ENCODE measurements at places on chromosomes 5 and 9.

DNA sequence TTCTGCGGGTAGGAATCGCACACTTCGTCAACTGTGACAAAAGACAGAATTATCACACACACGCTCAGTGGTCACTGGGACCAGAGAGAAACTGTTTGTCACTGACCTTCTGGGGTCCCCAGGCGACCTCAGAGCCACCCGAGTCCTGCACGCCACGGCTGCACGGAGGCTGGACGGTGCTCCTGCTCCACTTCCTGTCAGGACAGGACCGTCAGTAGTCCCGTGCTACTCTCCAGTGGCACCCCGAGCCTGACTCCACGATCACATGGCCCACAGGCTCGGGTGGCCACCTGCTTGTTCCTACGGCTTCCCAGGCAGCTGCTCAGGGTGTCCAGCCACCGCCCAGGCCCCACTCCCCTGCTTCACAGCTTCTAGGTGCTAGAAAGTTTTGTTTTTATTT is 17.9 kb downstream of the MRNIP start:
- DNase-seq = no peak

DNA sequence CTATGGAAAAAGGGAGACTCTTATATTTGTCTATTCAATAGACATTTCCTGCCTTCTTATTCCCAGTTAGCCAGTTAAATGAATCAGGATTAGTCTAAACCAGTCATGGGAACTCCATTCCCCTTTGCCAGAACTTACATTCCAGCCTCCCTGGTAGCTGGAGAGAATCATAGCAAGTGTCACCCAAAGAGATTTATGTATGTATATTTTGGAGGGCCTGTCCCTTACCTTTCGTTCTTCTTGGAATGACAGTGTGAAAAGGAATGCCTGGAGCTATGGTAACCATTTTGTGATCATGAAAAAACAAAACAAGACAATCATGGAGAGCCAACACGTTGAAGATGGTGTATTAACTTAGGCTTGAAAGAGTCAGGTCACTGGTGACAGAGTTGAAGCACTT is 627.7 kb downstream of the CCDC171 start:
- DNase-seq = no peak

GRCh38 chr9:18717759-18718158 is 243.8 kb downstream of the ADAMTSL1 start:
- no peak for DNase-seq

- DNase-seq = peak; percentile 63
Observed at GRCh38 chr5:53481887-53482716, 1.7 kb downstream of the FST start.

DNA sequence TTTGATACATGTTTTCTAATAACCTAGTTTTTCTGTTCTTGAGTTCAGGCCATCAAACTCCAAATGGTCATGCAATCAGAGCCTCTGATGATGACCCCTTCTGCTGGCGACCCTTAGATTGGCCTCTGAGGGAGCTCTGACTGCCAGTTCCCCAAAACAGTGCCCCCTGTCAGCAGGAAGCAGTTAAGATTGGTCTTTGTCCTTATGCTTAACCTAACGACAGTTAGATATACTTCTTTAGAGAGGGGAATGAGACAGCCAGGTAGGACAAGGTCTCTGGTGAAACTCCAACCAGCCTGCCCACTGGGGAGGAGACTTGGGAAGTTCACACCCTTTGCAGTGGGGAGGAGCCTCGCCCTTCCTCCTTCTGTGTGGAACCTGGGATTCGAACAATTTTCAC is 390.4 kb upstream of the KIF2A start:
- no peak for DNase-seq

GRCh38 chr5:164921722-164922121 is 1416.3 kb downstream of the MAT2B start:
- DNase-seq = no peak

DNA sequence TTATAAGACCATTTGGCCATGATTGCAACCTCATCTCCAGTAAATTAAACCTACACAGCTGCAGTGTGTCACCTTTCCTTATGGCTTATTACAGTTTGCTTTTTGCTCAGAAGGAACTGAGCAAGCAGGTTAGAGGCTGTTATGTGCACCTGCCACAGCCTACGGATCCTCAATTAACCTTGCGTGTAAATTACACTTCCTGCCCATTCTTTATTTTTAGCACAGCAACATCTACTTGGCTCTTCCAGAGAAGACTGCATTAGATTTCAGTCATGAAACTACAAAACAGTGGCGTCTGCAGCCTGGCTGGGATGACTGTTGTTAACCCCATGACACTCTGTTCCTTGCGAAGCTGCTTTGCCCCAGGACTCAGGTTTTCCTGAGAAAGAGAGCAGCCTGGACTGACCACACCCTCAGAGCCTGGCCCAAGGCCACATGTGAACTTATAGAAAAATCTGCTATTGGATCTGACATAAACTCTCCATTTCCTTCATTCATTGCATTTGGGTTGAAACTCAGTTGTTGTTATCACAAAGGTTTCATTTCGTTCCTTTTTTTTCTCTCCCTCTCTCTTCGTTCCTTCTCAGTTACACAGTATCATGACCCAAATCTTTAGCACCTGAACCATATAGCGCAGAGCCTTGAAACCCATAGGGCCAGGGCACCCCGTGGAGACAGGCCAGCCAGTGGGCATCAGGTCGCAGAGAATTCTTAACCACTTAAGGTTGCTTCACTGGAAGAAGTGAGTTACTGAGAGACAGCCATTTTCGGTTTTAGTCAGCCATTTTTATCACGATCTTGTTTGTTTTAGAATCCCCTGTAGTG is 138.6 kb downstream of the PALM2AKAP2 start:
- DNase-seq = no peak

GRCh38 chr5:130365956-130366355 is 461.7 kb downstream of the CHSY3 start:
- no peak for DNase-seq

DNA sequence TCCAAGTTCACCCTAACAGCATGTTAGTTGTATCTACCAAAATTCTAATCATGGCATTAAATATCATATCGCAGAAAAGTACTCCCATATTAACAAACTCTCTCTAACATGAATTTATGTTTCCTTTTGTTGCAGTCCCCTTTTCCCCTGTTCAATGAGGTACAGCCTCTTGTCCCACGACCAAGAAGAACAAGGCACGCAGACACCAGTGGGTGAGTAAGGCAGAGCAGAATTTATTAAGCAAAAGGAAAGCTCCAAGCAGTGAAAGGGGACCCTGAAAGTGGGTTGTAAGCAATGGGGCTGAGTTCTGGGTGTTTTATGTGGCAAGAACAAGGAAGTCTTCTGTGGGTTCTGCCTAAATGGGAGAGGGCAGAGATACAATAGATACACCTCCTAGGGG is 183.5 kb downstream of the LURAP1L start:
- no peak for DNase-seq

GRCh38 chr5:34586117-34586885 is 69.8 kb upstream of the RAI14 start:
- DNase-seq = no peak

DNA sequence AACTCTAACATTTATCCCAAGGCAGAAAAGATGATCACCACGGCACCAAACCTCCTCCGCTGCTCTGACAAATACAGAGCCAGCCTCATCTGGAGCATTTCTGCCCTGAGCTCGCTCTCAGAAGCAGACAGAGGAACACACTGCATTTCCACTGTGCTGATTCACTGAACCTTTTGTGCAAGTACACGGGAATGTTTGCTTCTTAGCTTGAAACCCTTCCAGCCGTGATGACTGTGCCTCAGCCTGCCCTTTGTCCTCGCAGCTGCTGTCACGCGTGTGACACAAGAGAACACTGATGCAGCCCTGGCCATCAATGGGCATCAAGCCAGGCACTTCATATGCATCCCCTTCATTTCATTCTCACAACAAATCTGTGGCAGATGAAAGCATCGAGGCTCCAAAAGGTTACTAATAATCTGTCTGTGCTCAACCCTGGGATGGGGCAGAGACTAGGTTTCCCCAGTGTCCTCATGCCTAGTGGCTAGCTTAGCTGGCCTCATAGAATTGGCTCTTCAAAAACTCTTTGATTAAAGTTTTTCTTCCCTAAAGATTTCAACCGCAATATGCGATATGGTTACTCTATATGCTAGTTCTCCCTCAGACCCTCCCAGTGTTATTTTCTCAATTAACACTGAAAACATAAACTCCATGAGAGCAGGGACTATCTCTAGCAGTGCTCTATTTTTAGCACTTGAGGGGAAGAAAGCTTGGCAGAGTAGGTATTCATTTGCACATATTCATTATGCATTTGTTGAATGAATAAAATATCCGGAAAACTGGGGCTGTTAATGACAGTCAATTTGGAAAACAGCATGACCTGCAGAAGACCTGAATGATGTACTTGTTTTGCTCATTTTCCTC is 7.3 kb downstream of the CDC14B start:
- peak; percentile 45 for DNase-seq

DNA sequence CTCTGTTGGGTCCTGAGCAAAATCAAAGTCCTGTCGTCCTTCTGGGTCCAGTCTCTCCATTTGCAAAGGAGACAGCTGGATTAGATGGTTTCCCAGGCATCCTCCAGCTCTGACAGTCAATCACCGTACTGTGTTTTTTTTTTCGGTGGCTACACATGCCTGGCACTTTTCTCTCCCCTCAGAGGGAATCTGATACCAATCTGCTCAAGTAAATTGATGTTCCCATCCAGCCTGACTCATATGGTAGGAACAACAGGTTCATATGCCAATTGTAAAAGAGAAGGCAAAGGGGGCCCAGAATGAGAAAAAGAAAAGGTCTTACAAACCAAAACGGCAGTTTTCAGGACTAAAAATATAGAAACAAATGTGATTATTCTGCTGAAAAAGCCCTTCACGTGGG is 1.2 kb downstream of the FBXO10 start:
- DNase-seq = no peak

GRCh38 chr5:132176987-132177386 is 50.7 kb downstream of the P4HA2 start:
- DNase-seq = no peak

GRCh38 chr5:149114403-149115312 is 26.6 kb upstream of the ABLIM3 start:
- DNase-seq = peak; percentile 88

GRCh38 chr9:17739736-17740135 is 160.9 kb downstream of the SH3GL2 start:
- no peak for DNase-seq

- DNase-seq = peak; percentile 61
Observed at GRCh38 chr5:74167206-74167929, 473.2 kb downstream of the ENC1 start.

DNA sequence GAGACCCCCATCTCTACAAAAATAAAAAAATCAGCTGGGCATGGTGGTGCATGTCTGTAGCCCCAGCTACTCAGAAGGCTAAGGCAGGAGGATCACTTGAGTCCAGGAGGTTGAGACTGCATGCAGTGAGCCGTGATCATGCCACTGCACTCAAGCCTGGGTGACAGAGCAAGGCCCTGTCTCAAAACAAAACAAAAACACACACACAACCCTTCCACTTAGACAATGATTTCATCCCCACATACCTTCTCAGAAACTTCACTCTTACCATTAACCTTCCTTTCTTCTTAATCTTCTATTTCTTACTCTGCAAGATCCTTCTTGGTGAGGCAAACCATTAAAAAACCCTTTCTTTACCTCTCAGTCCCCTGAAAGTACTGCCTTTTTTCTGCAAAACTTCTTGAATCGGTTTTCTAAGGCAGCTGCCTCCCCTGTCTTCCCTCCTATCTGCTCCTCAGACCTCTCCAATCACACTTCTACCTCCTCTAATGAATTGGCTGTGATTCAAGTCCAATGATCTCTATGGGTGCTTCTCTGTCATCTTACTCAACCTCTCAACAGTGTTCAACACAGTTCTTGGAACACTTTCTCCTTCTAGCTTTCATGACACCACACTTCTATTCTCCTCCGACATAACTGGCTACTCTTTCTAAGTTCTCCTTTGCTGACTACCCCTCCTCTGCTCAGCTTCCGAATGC is 47.3 kb downstream of the PFDN1 start:
- no peak for DNase-seq

DNA sequence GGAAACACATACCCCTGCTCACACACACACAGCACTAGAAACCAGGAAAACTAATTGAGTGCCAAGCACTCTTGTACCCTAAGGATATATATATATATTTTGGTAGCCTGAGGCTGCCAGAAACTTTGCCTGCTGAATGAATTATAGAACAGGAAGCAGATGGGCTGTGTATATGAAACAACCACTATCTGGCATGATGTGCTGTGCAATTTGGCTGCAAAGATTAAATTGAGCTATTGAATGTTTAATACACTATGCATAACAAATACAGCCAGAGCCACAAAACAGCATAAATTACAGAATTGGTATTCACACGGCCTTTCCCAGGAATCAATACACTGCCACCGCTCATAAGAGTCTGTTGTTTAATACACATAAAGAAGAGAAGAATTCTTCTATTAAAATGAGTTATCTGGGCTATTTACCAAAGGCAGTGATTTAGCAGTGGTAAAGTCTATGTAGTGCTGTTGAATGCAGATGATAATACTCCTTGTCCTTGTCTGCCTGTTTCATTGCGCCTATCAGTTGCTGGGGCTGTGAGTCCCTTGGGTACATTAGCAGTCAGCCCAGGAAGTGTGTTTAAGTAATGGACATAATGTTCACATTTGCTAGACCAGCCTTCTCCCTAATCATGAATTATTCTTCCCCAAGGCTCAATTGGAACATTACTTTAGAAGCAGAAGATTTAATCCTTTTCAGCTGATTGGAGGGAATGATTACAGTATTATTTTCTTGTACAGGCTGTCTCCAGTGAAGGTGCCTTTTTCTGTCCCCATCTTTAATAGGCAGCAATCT is 294.3 kb downstream of the TLE1 start:
- no peak for DNase-seq

- DNase-seq = no peak
Observed at GRCh38 chr5:170154297-170154696, 48.6 kb downstream of the FOXI1 start.

GRCh38 chr9:1058826-1059487 is 8.8 kb downstream of the DMRT2 start:
- no peak for DNase-seq

DNA sequence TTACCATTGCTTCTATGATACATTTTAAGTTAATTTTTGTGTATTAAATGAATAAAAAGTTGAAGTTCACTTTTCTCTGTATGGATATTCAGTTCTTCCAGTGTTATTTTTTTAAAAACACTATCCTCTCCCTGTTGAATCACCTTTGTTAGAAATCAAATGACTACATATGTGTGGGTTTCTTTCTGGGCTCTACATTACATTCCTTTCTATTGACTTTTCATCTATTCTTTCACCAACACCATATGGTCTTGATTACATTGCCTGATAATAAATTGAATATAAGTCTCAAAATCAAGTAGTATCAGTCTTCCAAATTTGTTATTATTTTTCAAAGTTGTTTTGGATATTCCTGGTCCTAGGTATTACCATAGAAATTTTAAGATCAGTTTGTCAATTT is 7.3 kb upstream of the RASEF start:
- no peak for DNase-seq

DNA sequence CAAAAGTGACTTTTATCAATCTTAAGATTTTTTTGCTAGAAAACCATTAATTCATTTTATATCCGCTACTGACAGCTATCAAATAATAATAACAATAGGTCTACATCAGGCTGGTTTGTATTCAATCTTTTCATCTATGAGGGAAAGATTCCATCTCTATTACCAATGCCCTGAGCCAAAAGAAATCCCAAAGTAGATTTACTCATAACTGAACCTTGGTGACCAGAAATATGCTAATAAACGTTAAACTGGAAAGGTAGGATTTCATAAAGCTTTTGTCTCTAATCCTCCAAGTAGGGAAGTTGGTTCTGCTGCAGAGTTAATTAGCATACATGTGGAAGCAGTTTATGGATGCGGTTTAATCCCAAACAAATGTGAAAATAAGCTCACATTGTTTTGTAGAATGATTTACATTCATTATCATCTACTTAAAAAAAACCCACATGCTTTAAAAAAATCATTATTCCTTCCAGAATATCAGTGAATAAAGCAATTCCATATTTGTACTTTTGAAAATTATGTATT is 715.5 kb downstream of the CETN3 start:
- no peak for DNase-seq

All from LoVo (cell line).